ENCODE measurements at places on chromosomes 13 and 19.

GRCh38 chr13:88643233-88643632, 972.1 kb downstream of the SLITRK5 start:
- no peak for DNase-seq

DNA sequence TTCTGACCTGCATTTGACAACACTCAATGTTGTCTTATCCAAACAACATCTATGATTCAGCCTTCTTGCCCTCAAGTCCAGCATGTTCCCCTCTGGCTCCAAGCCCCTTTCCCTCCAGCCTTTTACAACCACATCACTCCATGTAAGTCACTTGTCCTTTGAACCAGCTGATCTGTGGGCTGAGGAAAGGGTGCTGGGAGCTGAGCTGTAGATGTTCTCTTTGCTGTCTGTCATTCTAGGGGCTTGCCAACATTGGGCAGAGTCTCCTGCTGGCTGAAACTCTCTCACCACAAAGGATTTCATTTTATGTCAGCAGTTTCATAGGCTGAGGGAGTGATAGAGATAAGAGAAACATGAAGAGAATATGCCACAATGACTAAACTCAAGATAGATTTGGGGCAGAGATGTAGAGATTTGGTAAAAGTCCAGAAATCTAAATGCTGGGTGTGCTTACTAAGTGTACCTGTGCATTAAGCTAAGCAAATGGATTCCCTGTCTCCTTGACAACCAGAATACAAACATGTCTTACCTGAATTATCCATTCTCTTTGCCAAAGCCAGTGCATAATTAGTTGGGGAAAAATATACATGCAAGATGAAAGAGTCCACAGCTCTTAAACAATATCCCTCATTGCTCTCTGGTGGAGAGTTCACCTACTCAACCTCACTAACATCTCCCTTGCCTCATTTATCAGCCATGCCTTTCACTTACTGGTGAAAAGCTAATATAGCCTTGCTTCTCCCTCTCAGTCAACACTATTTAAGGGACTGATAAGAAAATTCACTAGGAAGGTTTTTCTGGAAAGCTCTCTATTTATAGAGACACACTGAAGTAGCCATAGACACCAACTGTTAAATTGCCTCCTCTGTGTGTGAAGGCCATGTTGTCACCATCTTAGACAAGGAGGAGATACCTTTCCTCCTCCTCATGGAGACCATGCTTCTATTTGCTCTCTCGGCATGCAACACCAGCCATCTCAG, 175.5 kb upstream of the SERP2 start:
- DNase-seq, result no peak

DNA sequence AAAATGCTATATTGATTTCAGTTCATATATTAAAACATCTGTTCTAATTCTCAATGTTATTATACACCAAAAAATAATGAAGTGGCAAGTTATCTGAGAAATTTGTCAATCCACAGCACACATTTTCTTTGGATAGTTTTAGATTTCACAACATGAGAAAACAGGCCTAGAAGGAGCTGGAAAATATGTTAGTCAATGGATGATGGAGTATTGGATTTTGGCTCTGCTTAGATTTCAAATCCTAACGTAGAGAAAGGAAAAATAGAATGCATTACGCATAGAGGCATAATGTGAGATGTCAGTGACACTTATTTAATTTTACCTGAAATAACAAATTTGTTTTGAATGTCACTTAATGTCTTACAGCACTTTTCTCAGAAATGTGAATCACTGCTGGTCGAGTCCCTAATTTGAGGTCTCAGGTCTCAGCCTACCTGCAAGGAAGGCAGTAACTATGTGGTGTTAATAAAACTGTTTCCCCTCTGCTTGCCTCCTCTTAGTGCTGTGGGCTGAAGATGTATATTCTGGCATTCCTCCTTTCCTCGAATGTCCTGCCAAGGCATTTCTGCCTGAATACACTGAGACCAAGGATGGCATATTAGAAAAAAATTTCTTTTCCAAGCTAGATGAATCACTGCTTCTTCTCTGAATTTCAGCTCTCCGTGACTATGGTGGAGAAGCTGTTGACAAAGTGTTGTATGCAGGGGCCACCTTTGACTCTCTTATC, 232.4 kb downstream of the POSTN start:
- DNase-seq, result no peak

DNA sequence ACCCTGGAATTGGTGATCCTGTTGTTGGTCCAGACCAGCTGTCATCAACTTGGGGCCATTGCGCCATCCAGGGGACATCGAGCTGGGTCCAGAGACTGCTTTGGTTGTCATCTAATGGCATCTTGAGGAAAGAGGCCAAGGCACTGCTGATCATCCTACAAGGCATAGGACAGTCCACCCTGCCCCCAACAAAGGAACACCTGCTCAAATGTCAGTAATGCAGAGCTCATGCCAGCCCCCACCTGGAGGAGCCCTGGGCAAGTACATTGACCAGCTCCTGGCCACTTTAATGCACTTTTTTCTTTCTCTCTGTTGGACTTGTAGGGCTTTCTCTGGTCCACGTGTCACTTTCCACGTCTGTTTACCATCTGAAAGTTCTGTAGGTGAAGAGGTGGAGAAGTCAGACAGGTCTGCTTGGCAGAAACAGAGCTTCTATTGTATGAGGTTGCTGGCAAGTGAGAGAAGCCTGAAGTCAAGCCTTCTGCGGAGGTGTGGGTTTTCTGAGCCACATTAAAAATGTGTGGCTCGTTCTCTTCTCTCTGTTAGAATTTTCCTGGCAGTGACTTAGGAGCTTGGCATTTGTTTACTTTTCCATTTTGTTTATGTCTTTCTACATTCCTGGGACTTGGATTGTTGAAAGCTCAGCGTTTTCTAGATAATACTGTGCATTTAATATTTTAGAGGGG, 124.0 kb upstream of the RNF113B start:
- DNase-seq, result no peak

GRCh38 chr19:20969898-20970297, 46.8 kb downstream of the ZNF85 start:
- no peak for DNase-seq

GRCh38 chr13:25059958-25060357, 36.0 kb upstream of the PABPC3 start:
- DNase-seq, result no peak

All from fibroblast of mammary gland (primary cell).